DMS79 treated with DMSO at 0.1 percent for 48 hours (cell line): ENCODE measurements at places on chromosomes 1 and 21.

- DNase-seq = no peak
These were observed 111.6 kb downstream of the SPSB1 start for GRCh38 chr1:9404117-9404914.

- no peak for DNase-seq
These were observed 455.1 kb downstream of the SMYD3 start for GRCh38 chr1:246051909-246052518.

DNA sequence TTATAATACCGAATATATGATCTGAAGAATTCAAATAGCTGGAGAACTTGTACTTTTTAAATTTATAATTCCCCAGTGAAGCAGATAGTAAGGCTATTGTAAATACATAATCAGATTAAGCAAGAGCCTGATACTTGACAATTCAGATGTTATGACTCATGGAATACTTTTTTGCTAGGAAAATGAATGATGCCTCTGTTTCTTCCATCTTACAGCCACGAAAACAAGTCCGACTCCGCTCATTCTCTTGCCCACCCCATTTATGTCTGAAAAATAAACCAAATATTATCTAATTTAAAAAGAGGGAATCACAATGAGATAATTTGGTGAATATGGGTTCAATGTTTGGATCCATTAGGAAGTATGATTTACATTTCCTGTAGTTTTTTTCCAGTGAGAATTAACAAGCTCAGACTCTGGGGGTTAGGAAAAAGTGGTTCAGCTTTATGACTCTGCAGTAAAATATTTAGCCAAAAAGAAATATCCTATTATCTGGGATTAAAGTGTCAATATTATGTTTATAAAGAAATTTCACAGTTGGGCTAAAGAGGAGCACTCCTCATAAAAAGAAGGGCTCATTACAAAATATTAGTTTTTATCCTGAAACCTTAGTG, 50.4 kb upstream of the DAB1 start:
- no peak for DNase-seq

DNA sequence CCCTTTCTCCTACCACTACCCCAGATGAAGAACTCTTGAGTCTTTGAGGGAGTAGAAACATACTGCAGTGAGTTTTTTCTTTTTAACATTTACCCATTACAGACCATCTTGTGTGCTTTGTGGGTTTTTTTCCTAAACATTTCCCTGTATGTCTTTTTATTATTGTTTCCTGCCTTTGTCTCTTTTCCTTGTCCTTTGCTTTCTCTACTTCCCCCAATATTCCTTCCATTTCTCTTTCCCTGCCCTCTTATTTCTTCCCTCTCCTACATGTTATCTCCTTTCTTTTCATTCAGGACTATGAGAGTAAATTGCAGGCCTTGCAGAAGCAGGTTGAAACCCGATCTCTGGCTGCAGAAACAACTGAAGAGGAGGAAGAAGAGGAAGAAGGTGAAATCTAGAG, 79.1 kb upstream of the PGD start:
- DNase-seq = no peak

- DNase-seq = no peak
These were observed 100.5 kb upstream of the ESRRG start for GRCh38 chr1:216823731-216824130.
